Spinal cord (tissue), 10 donors: ENCODE measurements at places on chromosomes 13 and 19.

DNA sequence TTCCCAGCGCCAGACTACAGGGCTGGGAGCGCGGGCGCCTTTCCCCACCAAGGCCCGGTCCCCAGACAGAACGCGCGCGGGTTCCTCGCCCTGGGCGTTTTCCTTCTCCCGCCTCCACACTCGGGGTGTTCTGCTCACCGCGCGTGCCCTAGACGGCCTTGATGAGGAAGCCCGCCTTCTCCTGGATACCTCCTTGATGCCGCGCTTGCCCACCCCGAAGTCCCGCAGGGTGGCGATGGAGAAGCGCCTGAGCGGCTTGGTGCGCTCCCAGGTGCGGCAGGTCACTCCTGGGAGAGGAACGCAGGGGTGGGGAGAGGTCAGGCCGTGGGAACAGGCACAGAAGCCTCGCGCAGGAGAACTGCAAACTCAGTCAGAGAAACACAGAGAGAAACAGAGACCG lies 34.8 kb downstream of the CYP2B6 start:
- DNase-seq = no peak

DNA sequence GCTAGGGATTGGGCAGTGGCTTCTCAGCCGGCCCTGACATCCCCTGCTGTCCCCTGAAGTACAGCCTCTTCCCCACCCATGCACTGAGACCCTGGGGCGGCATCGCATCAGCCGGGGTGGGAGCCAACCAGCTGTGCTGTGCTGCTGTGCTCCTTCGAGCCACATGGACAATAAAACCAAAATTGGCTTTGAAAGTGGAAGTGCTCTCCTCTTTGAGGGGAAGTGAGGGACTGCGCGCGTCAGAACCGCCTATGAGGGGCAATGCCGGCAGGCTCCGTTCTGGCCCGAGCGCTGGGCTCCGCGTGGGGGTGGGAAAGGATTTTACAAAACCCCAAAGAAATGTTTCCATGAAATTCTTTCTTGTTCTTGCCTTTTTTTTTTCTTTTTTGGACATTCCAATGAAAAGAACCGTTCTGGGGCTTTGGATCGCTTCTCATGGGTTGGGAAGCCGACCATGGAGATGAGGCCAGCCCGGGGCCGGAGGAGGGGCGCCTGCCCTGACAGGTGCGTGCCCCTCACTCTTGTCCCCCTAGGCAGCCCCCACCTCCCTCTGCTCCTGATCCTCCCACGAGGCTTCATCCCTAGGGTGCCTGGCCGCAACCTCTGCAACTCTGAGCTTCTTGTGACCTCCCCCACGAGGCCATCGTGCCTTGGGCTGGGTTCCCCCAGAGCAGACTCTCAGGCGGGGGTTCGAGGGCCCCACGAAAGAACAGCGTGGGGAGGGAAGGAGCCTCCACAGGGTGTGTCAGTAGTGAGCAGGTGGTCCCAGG lies 22.6 kb downstream of the KLHL26 start:
- DNase-seq = no peak

GRCh38 chr19:58581227-58582141 lies 8.3 kb upstream of the MZF1 start:
- no peak for DNase-seq

- DNase-seq = no peak
These were observed 39.5 kb downstream of the PCCA start for GRCh38 chr13:100128373-100128772.

GRCh38 chr13:102466610-102467190 lies 64.9 kb upstream of the FGF14 start:
- no peak for DNase-seq

GRCh38 chr13:84951128-84951527 lies 848.1 kb downstream of the SLITRK6 start:
- no peak for DNase-seq

GRCh38 chr19:46376241-46377153 lies 29.6 kb downstream of the PPP5C start:
- DNase-seq = no peak

- no peak for DNase-seq
These were observed 136.4 kb downstream of the MYCBP2 start for GRCh38 chr13:77190349-77190958.

DNA sequence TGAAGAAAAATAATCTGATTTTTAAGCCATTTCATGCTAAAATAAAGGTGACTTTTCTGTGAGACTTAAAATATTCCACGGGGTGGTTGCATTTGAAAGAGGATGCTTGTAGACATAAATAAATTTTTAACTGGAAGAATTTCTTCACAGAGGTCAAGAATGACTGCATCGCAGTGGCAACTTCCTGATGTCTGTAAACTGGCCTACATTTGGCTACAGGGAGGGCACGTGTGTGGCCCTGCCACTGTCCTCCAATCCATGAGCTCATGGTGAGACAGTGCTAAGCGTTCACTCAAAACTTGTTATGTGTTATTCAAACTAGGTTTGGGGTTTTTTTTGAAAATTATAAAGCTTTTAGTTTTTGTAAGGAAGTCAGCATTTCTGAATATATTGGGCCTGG lies 1089.3 kb downstream of the EFNB2 start:
- DNase-seq = no peak

DNA sequence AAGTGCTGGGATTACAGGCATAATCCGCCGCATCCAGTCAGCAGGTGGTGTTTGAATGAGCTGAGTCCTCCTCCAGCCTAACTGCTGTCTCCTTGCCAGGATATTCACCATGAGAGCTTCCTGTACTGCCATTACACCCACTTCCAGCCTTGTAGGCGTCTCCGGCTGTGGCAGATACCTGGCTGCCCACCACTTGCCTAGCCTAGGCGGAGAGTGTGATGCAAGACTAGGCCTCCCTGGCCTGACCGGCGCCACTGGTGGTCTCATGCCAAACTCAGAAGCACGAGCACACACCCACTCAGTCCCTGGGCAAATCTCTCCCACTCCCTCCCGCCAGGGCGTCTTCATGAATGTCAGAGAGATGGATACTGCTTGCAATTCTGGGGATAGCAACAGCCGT lies 16.6 kb downstream of the IL12RB1 start:
- DNase-seq = no peak

DNA sequence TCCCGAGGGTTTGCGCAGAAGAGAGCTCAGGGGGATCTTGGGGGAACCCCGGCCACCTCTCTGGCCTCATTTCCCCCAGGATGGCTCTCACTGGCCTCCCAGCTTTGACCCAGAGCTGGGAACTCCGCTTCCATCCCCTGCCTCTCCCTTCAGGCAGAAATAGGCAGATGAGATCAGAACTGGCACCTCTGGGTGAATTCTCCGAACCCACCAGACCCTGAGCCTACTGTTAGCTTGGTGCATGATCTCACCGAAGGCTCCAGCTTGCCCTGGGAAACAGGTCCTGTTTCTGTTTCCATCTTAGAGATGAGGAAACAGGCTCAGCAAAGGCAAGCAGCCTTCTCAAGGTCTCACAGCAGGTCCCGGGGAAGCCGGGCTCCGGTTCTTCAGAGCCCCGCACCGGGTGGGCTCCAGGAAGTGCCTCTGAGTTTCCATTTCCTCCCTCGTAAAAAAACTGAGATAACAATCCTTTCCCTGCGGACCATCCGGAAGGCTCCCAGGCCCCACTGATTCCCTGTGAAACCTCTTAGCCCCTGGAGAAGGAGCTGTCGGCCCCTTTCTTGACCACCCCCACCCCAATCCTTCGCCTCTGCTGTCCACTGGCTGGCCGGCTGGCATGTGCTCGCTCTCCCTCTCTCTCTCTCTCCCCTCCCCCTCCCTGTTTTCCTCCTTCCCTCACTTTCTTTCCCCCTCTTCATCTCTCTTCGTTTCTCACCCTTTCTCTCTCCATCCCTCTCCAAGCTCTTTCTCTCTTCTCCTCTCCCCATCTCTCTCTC lies 2.1 kb downstream of the NECTIN2 start:
- no peak for DNase-seq

DNA sequence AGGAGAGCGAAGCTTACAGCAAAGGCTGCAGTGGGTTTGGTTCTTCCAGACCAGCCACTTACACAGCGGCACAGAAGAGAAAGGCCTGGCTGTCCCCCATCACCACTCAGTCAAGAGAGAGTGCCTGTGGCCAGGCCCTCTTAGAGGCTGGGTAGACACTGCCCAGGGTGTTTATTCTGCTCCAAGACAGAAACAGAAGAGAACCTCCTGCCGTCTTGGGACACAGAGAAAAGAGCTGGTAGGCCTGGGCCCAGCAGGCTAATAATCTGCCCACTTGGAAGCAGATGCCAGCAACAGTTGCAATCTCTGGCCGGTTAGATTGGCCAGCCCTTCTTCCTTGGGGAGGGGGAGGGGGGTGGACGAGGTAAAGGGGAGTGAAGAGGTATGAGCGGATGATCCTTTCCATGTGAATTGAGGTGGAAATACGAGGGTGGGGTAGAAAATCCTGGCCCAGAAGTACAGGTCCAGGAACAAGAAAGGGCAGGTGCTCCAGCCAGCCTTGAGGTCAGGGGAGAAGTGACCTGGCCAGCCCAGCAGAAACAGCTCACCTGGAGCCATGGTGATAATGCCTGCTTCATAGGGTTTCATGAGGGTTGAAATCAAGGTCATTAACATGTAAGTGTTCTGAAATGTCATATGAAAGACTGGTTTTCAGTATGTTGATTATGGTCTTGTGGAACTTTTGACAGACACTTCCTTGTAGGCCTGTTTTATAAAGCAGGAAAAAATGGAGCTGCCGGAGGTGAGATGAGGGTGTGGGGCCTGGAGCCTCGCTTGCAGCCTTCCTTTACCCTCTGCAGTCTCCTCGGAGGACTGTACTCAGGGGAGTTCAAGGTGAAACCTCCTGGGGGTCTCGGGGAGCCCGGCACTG lies 116.9 kb downstream of the SIPA1L3 start:
- DNase-seq = no peak

- peak; percentile 39 for DNase-seq
These were observed 242.0 kb downstream of the NDFIP2 start for GRCh38 chr13:79722885-79723445.

- DNase-seq = no peak
These were observed 18.3 kb upstream of the PSMD8 start for GRCh38 chr19:38355728-38356725.

GRCh38 chr13:27403203-27403678 lies 21.2 kb upstream of the GTF3A start:
- DNase-seq = no peak

DNA sequence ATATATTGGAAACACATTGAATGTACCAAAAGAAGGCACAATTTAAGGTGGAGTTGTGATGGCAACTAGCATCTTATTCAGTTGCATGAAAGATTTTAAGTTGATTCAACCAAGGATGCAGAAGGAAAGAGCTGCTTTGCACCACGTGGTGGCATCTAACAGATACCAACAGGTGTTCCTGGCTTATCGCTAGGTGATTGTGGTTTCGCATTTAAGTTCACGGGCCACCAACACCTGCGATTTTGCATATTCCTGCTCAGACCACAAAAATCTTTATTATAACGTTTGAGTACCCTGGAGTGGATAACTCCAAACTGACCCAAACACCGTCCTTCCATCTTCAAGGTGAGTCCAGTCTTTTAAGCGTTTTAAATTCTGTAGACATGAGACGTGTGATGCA lies 45.3 kb downstream of the RGCC start:
- DNase-seq = no peak

- no peak for DNase-seq
These were observed 50.3 kb upstream of the ATP11A start for GRCh38 chr13:112639521-112639920.

- no peak for DNase-seq
These were observed 44.3 kb downstream of the BBC3 start for GRCh38 chr19:47186446-47187334.

DNA sequence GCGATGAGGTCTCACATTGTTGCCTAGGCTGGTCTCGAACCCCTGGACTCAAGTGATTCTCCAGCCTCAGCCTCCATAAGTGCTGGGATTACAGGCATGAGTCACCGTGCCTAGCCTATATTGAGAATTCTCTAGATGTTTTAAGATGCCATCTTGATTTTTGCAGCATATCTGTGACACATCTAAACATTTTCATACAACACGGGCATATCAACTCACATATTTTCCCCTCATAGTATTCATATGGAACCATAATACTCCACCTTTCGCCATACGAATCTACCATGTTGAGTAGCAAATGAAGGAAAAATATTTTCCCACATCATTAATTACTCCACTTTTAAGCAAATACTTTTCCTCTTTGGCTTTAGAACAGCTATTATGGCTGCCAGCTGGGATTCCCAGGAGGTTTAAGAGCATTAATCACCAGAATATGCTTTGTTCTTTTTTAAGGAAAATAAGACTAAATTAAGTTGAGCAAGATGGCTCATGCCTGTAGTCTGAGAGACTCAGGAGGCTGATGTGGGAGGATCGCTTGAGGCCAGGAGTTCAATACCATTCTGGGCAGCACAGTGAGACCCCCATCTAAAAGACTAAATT lies 56.9 kb upstream of the GTF2F2 start:
- DNase-seq = no peak

GRCh38 chr13:50162001-50162400 lies 146.8 kb downstream of the KCNRG start:
- no peak for DNase-seq

DNA sequence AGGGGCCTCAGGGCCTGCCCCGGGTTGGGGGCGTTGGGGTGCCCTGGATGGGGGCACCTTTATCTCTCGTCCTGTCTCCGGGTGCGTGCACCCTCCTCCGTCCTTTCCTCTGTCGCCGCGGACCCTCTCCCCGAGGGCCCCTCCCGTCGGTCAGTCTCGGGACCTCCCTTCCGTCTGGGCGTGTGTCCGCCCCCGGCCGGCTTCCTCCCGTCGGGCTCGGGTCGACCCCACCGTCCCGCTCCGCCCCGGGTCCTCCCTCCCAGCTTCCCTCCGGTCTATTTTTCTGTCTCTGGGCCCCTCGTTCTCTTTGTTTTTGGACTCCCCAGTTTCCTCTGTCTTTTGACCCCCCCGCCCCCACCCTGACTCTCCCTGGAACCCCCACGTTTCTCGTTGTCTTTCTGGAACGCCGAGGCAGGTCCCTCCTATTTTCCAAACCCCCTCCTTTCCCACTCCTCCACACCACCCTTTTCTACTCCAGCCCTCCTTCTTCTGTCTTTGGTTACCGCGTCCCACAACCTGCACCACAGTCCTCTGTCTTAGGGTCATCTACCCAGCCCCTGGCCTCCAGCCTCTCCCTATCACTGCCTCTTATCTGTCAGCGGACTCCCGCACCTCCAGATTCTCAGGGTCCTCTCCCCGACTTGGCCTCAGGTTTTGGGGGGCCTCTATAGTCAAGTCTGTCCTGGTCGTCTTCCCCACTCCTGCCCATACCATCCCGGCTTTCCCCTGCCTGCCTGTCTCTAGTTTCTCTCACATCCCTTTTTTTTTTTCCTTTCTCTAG lies 757 bp downstream of the EGLN2 start:
- DNase-seq = no peak

- DNase-seq = no peak
These were observed 75.1 kb downstream of the CYSLTR2 start for GRCh38 chr13:48728876-48729275.
